Pancreas (tissue), 10 donors: ENCODE measurements at places on chromosomes 2 and 18.

GRCh38 chr2:111662771-111663470 is 221.1 kb downstream of the ANAPC1 start:
- no peak overlapping the region for H3K4me3 ChIP-seq
- no peaks in the 10 kb centered on the region for H3K27me3 ChIP-seq
- H3K36me3 ChIP-seq = no peaks in the 10 kb centered on the region
- no peaks in the 10 kb centered on the region for H3K4me1 ChIP-seq
- no peak for DNase-seq
- no peak overlapping the region for H3K27ac ChIP-seq

DNA sequence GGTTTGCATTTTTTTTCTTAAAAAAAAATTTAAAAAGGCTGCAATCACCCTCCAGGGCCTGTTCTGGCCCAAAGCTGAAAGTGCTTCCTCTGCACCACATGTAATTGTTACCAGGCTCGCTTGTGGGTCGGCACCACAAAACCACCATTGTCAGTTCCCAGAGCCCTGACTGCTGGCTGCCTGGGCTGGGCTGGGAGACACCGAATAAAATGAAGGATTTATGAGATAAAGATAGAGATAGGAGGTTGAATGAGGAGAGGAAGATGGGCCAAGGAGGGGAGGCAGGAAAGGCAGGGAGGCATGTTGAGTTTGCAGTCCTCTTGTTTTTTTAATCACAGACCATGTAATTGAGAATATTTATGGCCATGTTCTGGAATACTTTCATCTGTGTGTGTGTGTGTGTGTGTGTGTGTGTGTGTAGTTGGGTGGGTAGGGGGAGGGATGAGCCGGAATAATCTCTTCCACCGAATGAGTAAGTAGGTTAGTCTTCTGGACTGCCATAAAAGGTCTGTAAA is 14.7 kb downstream of the NRP2 start:
- H3K4me3 ChIP-seq = no peak overlapping the region
- H3K4me1 ChIP-seq = peaks cover 3% of the 10 kb centered on the region

DNA sequence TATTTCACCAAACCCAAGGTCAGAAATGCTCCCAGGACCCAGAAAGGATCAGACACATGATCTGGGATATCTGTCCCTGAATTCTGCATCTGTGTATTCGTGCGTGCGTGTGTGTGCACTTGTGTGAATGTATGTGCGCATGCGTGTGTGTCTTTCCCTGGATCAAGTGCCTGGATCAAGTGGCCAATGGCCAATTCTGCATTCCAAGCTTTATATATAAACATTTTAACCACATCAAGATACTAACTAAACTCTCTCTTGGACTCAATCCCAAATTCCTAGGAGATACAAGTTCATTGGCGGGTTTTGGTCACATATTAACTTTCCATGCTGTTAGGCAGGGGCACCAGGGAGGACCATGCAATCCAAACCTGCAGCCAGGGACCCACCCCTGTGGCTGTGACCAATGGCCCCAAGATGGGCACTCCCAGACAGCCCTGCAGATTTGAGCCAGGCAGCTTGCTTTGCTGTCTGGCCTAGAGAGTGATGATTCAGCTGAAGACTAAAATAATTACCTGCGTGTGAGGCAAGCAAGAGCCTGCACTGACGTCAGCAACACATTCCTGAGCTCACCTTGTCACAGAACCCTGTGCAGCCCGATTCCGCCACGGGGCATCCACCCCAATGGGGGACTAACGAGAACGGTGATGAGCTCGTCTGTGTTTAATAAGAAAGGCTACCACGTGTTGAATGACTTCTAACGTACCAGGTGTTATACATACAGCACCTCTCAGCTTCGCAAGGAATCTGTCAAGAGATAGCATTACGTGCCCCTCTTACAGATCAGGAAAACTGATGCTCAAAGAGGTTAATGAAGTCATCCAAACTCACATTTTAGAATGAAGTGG is 45.3 kb upstream of the ROCK2 start:
- no peak overlapping the region for H3K4me3 ChIP-seq
- H3K36me3 ChIP-seq = no peaks in the 10 kb centered on the region
- H3K4me1 ChIP-seq = peaks cover 10% of the 10 kb centered on the region
- no peak for DNase-seq

- H3K27me3 ChIP-seq = no peaks in the 10 kb centered on the region
- no peak for DNase-seq
- H3K36me3 ChIP-seq = no peaks in the 10 kb centered on the region
- H3K4me3 ChIP-seq = no peak overlapping the region
- no peak overlapping the region for H3K27ac ChIP-seq
- H3K4me1 ChIP-seq = no peaks in the 10 kb centered on the region
Observed at GRCh38 chr2:169709981-169710380, 15.7 kb downstream of the PHOSPHO2 start.

GRCh38 chr18:5865521-5865920 is 29.8 kb downstream of the TMEM200C start:
- no peaks in the 10 kb centered on the region for H3K36me3 ChIP-seq
- H3K4me1 ChIP-seq = no peaks in the 10 kb centered on the region
- no peak for DNase-seq
- H3K27me3 ChIP-seq = no peaks in the 10 kb centered on the region
- H3K4me3 ChIP-seq = no peak overlapping the region

- no peaks in the 10 kb centered on the region for H3K27me3 ChIP-seq
- no peaks in the 10 kb centered on the region for H3K4me1 ChIP-seq
- H3K27ac ChIP-seq = no peak overlapping the region
- no peak overlapping the region for H3K4me3 ChIP-seq
- no peaks in the 10 kb centered on the region for H3K36me3 ChIP-seq
- DNase-seq = no peak
Observed at GRCh38 chr2:234649951-234650350, 153.1 kb upstream of the ARL4C start.

GRCh38 chr2:68426848-68427579 is 40.1 kb downstream of the FBXO48 start:
- no peak overlapping the region for H3K27ac ChIP-seq
- H3K36me3 ChIP-seq = no peaks in the 10 kb centered on the region
- H3K4me1 ChIP-seq = no peaks in the 10 kb centered on the region
- no peak for DNase-seq
- no peaks in the 10 kb centered on the region for H3K27me3 ChIP-seq
- H3K4me3 ChIP-seq = no peak overlapping the region

DNA sequence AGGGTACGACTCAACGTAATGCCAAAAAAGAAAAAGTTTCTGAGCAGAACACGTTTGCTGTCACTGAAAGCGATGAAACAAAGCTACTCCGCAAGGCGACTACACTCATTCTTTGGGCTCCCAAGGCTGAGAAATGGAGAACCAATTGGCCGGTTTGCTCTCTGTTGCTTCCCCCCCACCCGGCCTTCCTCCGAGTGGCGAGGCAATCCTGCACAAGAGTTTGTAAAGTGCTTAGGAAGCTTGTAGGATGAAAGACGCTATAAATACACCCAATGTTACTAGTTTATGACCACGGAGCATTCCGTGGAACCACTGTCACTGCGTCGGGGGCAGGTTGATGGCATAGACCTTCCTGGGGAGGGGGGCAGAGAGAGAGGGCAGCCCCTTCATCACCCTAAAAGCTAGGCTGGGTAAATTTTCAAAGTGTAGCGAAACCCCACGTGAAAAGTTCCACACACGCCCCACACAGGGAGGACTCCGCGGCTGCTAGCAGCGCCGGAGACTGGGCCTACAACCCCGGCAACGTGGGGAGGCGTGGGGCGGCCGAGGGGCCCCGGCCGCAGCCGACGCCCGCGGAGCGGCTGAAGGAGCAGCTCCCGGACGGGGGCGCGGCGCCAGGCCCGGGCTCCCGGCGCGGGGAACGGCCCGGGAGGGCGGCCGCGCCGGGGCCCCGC is 915 bp downstream of the CUL3 start:
- H3K4me3 ChIP-seq = peak overlapping the region; percentile 70
- H3K27me3 ChIP-seq = no peaks in the 10 kb centered on the region
- peaks cover 25% of the 10 kb centered on the region for H3K4me1 ChIP-seq
- H3K36me3 ChIP-seq = no peaks in the 10 kb centered on the region
